ENCODE measurements at places on chromosomes 11 and 22.

DNA sequence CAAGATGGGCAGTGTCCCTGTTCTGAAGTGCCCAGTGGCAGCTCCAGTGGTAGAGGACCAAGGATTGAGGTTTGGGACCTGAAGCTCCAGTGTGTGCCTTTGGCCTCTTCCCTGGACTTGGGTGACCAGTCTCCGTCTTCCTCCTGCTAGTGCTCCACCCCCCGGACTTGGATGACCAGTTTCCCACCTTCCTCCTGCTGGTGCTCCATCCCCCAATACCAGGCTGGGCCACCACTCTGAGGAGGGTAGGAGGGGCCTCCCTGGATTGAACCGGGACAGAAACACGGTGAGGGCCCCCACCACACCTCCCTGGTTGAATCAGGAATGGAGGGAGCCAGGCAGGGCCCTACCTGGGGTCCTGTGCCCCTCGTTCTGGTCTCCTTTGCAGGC, 10.9 kb upstream of the NEAT1 start:
- DNase-seq: no peak

GRCh38 chr11:116478669-116479668, 293.8 kb downstream of the BUD13 start:
- DNase-seq: no peak

DNA sequence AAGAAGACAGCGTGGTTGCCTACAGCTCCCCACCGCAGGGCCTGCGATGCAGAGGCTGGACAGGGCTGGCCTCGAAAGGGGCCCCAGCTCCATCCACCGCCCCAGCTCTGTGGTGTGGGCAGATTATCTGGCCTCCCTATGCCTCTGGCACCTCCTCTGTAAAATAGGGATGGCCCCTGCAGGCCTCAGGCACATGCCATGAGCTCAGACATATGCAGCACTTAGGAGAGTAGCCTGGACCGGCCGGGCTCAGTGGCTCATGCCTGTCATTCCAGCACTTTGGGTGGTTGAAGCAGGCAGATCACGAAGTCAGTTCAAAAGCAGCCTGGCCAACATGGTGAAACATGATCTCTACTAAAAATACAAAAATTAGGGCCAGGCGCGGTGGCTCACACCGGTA, 7.4 kb downstream of the APOBEC3D start:
- DNase-seq: no peak

DNA sequence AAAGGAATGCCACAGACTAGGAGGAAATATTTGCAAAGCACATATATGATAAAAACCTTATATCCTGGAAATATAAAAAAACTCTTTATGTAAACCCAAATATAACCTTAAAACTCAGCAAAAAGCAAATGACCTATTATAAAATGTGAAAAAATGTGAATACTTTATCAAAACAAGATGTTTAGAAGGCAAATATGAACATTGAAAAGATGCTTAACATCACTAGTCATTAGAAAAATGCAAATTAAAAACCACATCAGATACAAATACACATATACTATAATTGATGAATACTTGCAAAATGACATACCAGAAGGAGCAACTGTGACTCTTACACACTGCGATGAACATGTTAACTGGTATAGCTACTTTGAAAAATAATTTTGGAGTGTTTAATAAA, 511.2 kb upstream of the LRRC4C start:
- no peak for DNase-seq

DNA sequence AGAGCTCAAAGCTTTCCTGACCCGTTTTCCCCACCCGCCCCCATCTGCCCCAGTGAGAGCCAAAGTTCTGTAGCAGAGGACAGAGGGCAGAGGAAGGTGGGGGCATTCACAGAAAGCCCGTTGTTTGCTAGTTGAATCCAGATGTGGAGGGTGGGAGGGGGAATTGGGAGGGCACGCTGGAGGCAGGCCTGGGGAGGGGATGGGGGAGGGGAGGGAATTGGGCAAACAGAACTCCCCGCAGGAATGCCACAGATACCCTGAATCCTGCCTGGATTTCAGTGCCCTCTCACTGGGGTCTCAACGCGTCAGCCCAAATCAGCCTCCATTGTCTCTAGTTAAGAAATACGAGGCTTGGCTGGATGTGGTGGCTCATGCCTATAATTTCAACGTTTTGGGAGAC, 12.9 kb upstream of the OAF start:
- DNase-seq: no peak

- DNase-seq: no peak
These were observed 9.5 kb downstream of the OR5P2 start for GRCh38 chr11:7787239-7787638.

GRCh38 chr11:95337175-95337957, 106.4 kb upstream of the SESN3 start:
- no peak for DNase-seq

DNA sequence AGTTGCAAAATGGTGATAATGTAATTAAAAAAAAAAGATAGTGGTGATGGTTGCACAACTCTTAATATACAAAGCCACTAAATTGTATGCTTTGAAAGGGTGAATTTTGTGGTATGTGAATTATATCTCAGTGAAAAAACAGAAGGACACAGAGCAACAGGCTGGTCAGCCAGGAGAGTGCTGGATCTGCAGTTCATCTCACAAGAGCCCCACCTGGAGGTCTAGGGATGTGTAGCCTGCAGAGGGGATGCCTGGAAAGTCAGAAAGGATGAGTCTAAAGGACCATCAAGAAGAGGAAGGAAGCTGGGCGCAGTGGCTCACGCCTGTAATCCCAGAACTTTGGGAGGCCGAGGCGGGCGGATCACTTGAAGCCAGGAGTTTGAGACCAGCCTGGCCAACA, 9.0 kb downstream of the POLR3H start:
- DNase-seq: no peak

DNA sequence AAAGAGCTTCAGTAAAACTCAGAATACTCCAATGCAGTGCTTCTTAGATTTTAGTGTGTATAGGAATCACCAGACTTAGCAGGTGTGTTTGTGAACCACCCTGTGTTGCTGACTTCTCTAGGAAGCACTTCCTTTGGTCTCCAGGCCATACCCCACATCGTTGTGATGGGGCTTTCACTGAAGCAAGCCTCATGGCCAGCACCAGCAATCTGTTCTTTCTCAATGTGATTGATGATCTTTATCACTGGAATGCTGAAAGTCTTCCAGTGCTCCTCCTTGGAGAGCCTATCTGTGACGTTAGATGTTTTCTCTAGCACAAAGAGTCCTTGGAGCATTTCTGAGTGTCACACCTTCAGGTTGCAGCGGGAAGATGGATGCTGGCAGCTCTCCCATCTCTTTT, 280.5 kb downstream of the DDX10 start:
- DNase-seq: no peak

GRCh38 chr11:116948391-116948790, 111.0 kb upstream of the APOA1 start:
- DNase-seq: peak; percentile 37

GRCh38 chr11:103587901-103588788, 448.3 kb upstream of the DDI1 start:
- peak; percentile 60 for DNase-seq

- DNase-seq: no peak
These were observed 8.9 kb upstream of the CLMP start for GRCh38 chr11:123203934-123204333.

DNA sequence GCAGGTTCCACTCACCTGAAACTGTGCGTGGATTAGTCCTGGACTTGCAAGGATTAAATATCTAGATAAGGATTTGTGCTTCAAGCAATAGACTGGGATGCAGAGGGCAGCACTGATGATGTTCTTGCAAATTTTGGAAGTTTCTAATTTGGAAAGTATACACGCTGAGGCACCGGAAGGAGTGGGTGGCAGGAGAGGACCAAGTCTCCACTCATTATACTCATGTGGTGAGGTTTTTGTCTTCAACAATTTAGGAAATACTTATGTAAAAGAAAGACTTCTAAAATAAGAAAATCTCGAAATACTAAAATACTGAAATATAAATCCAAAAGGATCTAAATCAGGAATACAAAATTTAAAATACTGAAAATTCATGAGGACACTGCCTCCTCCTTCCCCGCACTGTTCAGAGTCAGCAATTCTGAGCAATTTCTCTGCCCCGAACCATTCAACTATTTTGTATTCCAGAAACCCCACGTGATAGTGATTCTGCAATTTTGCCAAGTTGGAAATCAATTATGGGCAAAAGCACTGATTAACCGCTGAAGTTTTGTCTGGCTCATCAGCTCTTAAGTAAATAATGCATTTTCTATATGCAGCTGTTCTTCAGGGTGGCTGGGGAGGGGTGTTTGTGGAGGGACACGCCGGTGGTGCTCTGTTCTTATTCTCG, 47.0 kb upstream of the CLMP start:
- no peak for DNase-seq

DNA sequence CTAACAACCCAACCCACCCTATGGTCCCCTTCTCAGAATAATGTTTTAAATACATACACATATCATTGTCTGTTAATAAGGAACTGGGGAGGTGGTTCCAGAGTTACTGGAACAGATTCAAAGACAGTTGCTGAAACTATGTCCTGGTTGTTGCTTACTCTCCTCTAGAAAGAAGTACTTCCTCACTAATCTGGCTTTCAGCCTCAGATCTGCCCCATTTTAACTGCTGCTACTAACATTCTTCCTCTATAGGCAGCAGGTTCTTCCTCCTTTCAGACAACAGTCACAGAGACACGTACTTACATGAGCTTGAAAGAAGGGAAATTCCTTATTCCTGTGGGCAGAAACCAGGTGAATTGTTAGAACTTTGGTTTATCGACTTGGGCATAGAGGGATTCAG, 8.1 kb upstream of the NEU3 start:
- DNase-seq: no peak

GRCh38 chr11:40186437-40187263, 1272.8 kb downstream of the LRRC4C start:
- no peak for DNase-seq

DNA sequence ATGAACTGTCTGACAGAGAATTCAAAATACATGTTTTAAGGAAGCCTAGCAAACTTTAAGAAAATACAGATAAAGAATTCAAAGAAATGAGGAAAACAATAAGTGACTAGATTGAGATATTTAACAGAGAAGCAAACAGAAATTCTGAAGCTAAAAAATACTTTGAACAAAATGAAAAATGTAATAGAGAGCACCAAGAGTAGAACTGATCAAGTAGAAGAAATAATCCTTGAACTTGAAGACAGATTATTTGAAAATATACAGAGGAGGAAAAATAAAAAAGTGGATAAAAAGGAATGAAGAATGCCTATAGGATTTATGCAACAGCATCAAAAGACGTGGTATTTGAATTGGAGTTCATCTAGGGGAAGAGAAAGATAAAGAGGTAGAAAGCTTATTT, 101.9 kb upstream of the OR4B1 start:
- no peak for DNase-seq

- DNase-seq: no peak
These were observed 162.5 kb downstream of the COMMD9 start for GRCh38 chr11:36126678-36127077.

DNA sequence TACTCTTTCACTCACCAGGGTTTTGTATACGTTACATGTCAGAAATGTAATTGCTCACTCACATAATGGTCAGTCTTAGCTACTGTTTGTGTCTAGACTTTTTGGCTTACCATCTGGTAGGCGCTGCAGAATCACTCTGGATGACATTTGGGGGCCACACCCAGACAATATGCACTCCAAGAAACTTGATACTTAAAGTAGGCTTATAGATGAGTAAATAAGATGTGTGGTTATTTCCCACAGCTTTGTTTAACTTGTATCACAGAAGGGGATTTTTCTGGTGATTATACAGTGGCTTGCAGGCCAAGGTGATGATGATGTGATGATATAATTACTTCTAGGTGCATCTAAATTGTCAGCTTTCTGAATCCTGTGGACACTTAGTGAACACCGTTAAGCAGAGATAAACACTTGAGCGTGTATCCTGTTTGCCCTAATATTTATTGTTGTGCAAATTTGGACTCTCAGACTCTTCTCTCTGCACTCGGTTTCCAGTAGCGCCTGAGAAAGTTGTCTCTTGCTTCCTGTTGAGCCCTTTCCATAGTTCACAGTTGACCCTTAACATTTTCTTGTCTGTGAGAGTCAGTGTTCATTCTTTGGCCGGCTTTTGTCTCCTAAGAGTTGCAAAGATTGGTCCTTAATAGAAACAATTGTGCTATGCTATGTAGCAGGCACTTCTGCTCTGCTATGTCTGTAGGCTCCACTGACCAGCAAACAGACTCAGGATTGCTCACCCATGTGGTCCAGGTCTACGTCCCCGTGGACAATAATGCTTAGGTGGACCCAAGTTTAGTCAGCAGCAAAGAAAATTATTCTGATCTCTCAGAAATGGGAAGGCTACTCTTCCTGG, 89.3 kb downstream of the PRR5L start:
- DNase-seq: peak; percentile 56

- DNase-seq: no peak
These were observed 48.7 kb downstream of the CWC15 start for GRCh38 chr11:94924612-94925011.
